Stimulated activated CD8-positive, alpha-beta memory T cell treated with anti-CD3 and anti-CD28 coated beads, Interleukin-12 subunit alpha, Interleukin-12 subunit beta, amount 100 ng/mL, for 4 hours (primary cell): ENCODE measurements at places on chromosomes 7 and 10.

- DNase-seq, result no peak
Observed at GRCh38 chr10:103936022-103936421, 18.0 kb upstream of the STN1 start.

DNA sequence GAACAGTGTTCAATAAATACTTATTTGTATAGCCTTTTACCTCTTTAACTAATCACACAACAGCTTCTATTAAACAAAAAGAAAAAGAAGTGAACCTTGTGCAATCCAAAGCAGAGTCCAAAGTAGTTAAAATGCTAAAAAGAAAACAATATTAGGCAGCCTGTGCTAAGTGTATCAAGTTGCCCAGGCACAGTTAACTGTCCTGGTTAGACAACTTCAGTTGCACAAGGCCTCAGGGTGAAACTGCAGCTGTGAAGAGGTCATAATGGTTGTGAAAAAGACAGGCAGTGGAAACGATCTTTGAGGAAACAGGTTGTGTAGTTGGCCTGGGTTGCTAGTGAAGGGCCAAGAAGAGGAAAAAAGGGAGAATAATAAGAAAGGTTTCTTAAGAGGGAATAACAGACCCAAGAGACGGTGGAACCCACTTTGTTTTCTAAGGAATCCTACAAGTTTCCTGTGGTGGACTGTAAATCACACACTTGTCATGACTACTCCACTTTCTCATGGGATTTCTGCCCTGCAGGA lies 6.0 kb upstream of the CROT start:
- DNase-seq, result no peak

GRCh38 chr7:47186316-47186715 lies 395.6 kb downstream of the TNS3 start:
- no peak for DNase-seq

DNA sequence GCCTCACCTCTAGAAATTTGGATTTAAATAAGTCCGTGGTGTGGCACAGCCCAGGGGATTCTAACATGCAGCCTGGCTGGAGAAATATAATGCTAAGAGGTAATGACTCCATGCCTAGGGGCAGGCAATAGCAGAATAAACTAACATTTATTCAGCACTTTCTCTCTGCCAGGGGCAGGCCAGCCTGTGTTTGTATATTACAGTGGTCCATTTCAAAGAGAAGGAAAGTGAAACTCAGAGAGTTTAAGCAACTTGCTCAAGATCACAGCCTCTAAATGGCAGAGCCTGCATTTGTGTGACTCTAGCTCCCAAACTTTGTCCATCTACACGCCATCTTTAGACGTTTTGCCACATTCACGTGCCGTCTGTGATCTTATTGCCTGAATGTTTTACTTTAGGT lies 6.7 kb upstream of the LRRC18 start:
- no peak for DNase-seq

DNA sequence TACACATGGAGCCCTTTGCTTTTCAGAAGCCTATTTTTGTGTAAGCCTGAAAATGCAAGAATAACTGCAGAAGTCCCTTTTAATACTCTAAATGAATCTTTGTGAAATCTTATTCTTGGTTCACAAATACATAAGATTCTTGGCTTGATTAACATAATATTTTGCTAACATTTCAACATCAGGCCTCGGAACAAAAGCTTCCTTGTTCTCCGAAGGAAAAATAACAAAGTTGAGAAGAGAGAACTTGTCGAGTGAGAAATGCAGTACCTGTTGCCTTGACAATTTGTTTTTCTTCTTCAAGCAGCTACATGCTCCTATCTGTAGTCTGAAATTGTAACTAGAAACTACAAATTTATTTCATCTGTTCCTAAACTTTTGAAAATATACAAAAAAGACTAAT lies 8.5 kb downstream of the NT5C2 start:
- no peak for DNase-seq

GRCh38 chr7:118573085-118573484 lies 348.6 kb downstream of the ANKRD7 start:
- no peak for DNase-seq

GRCh38 chr10:7483848-7484247 lies 73.0 kb upstream of the SFMBT2 start:
- no peak for DNase-seq

DNA sequence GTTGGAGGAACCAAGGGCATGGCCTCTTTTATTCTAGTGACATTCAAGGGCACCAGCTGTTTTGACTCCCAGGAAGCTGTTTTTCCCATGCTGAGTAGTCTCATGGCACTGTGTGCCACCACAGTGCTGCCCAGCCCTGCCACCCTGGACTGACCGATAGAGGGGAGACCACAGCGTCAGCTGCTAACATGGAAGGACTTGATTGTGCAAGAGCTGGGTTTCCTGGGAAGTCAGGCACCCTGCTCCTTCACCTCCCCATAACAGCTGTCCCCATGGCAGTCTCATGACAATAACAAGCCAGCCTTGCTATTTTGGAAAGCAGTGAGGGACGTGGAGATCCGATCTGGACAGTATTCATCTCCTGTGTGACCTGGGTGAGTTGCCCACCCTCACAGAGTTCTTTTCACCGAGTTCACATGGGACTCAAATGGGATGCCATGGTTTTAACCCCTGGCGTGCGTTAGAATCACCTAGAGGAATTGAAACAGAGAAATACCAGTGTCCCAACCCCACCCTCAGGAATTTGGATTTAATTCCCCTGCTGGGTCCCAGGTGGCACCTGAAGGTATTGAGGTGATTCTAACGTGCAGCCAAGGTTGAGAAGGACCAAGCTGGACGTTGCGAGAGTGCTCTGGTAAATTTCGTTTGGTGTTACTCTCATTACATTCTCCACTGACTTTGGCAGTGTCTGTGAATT lies 174.8 kb downstream of the CELF2 start:
- no peak for DNase-seq

DNA sequence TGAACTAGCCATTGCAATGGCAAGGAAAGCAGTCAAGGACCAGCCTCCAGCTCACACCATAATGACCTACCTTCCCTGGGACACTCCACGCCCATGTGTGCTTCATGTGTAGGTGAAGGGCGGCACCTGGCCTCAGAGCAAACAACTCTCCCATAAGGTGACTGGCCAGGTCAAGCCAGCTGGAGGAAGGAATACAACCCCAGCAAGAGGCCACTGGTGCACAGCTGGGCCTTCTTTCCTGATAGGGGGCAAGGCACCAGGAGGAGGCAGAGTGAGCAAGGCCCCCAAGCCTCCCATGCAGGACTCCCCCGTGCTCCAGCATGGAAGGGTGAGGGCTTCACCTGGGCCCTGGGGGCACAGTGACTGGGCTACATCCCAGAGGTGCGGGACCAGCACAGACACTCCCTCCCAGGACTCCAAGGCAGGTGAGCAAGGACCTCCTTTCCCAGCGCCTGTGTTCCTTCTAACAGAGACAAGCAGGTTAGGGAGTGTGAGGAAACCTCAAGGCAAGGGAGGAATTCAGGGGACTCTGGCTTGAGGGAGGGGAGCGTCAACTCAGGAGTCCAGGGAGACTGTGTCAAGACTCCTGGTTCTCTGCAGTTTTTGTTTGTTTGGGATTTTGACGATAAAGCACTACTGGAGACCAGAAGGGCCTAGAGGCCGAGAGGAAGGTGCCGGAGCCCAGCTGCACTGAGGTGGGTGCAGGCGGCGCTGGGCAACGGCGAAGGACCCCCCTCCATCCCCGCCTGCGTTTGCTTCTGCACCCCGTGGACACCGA lies 1.7 kb downstream of the PTPRN2 start:
- no peak for DNase-seq
